ENCODE measurements at places on chromosomes 2 and 18.

DNA sequence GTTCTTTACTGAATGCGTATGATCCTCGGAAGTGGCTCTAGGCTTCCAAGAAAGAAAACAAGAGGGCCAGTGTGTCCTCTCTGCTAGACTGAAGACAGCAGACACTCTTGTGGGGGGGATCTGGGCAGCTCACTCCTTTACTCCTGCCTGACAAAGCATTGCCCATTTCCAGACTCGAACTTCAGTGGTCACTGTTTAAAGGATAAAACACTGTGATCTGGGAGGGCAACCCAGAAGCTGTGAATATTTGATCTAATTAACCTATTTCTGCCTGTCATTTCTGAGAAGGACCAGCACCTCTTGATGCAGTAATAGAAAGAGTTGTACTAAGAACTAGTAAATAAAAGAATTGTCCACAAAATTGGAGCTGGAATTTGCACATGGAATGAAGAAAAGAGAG is 24.5 kb upstream of the CCDC68 start:
- no peak for DNase-seq

GRCh38 chr2:71721362-71721665 is 268.0 kb downstream of the DYSF start:
- DNase-seq = peak; percentile 35

GRCh38 chr2:171592036-171592555 is 69.8 kb downstream of the CYBRD1 start:
- DNase-seq = peak; percentile 17

DNA sequence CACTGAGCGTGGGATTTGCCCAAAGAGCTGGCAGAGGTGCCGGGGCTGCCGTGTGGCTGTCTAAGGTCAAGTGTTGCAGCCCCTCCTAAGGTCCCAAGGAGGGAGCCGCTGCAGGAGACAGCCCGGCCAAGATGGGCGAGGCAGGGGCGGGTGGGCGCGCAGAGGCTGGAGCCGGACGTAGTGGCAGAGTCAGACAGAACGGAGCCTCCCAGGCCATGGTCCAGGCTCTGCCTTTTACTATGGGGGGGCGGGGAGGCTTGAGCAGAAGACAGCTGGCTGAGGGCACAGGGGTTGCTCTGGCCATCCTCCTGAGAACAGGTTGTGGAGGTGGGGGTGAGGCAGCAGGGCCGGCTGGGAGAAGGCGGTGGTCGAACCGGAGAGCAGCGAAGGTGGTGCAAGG is 27.5 kb upstream of the PRLH start:
- no peak for DNase-seq

GRCh38 chr18:6021306-6022073 is 126.2 kb upstream of the TMEM200C start:
- DNase-seq = no peak

GRCh38 chr2:3356799-3357198 is 20.8 kb downstream of the EIPR1 start:
- no peak for DNase-seq

- peak; percentile 23 for DNase-seq
Measured at GRCh38 chr2:152716805-152717227, 445 bp downstream of the PRPF40A start.

- no peak for DNase-seq
Measured at GRCh38 chr2:180539541-180539940, 440.9 kb upstream of the UBE2E3 start.

DNA sequence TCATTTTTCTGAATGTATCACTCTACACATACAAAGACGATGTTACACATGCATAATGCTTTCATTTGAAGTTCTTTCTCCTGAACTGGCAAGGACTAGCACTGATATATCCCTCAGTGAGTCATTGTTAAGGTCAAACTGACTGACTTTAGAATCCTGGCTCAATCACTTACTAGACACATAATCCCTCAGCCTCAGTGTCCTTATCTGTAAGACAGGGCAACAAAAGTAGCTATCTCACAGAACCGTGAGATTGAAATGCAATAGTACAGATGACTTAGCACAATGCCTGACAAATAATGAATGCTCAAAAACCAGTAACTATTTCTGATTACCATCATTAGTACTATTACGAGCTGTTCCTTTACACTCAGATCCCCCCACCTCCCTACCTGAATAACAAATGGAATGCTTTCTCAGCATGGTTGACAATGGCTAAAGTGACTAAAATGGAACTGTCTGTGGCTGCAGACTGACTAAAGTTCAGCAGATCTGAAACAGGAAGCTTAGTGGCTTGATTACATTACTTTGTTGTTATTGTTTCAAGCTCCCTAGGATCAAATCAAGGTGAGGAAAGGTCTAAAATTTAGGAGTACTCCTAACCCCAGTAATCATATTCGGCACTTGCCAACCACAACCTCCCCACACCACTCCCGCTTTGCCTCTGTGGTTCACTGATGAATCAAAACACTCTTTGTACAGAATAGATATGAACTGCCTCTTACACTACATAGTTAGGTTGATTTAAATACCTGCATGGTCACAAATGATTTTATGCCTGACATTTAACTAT is 35.8 kb upstream of the CACNB4 start:
- DNase-seq = peak; percentile 54

DNA sequence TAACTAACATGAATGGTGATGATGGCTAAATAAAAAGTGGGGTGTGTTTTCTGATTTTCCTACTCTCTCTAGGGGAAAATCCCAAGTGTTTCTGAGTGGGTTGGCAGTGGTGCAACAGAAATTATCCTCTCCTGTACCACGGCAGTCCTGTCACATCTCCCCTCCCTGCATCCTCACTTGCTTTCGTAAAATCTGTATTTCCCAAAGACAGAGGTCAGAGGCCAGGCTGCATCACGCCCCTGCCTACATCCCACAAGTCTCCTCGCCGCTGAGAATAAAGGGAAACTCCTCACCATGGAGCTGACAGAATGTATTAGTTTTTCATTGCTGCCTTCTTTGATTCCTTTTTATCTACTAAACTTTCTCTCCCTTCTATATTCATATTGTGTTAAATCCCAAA is 13.1 kb downstream of the FBLN7 start:
- no peak for DNase-seq

DNA sequence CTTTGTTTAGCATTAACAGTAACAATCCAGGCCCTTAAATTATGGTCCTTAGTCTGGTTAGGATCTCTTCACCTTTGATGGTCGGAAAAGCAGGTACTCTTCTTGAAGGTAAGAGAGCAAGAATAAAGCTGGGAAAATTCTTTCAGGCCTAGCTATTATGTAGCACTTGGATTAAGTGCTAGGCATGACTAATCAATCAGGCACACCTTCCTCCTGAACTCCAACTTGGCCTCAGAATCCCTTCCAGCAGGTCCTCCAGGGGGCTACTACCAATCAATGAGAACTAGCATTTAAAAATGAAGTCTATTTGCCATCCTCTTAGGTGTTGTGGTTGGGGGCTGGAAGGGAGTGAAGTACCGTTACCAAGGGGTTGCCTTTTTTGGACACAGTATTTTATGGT is 3.7 kb downstream of the SMYD1 start:
- no peak for DNase-seq

- no peak for DNase-seq
Measured at GRCh38 chr2:236109473-236109872, 58.7 kb downstream of the GBX2 start.

DNA sequence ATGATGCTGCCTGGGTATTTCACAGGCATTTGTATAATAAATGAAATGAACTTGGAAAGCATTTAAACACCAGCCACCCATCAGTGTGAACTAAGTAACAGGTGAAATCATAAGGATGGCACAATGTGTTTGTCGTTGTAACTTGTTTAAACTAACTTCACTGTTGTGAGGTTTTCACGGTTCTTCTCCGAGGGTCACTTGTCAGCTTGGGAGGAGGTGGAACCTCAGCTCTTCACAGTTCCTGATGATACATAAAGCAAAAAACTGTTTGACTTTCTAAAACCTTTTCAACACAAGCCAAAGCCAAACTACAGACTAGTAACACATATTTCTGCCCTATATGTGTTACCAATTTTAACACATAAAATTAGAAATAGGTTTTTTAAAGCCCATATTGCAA is 13.1 kb downstream of the TMEM18 start:
- no peak for DNase-seq

DNA sequence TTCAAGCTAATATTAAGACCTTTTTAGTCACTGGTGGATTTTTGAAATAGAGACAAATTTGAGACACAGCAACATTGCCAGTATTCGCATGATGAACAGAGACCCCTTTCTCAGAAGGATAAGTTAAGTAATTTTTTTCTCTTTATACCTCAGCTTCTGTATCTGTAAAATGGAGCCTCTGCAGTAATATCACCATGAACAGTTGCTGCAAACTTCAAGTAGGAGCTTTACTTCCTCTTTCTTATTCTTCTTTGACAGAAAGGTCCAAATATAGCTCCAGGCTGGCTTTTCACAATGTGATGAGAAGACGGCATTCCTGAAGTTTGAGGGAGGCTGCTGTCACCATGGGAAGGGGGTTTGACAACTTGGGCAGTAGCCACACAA is 158.7 kb downstream of the TDRD15 start:
- no peak for DNase-seq

DNA sequence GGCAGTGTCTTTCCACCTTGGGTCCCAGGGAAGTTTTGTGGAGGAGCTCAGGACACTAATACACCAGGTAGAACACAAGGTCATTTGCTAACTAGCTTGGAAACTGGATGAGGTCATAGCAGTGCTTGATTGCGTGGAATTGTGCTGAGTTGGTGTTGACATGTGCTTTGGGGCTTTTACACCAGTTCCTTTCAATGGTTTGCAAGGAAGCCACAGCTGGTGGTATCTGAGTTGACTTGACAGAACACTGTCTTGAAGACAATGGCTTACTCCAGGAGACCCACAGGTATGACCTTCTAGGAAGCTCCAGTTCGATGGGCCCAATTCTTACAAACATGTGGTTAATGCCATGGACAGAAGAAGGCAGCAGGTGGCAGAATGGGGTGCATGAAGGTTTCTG is 5.9 kb downstream of the CTLA4 start:
- no peak for DNase-seq

- DNase-seq = no peak
Measured at GRCh38 chr2:79774016-79774415, 261.2 kb downstream of the CTNNA2 start.

All from cardiac fibroblast (primary cell).